SHP77 treated with DMSO at 0.1 percent for 48 hours (cell line): ENCODE measurements at places on chromosomes 3 and 15.

DNA sequence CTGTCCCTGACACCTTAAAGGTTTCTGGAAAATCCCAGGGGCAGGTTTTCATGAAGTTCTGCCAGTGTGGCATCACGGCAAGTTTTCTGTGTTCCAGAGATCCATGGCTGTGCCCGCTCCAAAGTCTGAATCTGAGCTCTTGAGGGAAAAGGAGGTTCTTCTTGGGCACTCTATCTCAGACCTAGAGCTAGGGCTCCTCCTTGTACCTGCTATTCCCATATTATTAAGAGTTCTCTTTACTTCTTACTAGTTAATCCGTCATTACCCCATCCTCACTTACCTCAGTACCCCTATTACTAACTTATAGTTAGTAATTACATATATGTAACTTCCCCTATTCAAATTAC lies 5.9 kb upstream of the TRA2B start:
- DNase-seq = no peak

GRCh38 chr3:120903221-120903620 lies 4.8 kb upstream of the STXBP5L start:
- DNase-seq = no peak

DNA sequence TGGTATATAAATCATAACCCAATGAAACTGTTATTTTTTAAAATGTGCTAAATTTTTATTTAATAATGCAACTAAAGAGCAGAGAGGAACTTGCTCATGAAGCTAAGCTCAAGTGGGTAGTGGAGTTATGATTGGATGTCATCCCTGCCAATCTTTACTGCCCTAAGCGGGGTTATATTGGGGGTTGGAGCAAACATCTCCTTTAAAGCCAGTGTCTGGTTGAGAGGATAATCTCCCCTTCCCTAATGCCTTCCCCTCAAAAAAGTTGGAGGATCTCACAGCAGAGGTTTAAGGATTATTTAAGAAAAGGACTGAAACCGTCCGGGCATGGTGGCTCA lies 32.1 kb upstream of the CLASP2 start:
- no peak for DNase-seq

GRCh38 chr3:177069514-177070329 lies 127.6 kb downstream of the TBL1XR1 start:
- no peak for DNase-seq

- DNase-seq = no peak
These were observed 53.5 kb upstream of the KPNA4 start for GRCh38 chr3:160618878-160619277.

DNA sequence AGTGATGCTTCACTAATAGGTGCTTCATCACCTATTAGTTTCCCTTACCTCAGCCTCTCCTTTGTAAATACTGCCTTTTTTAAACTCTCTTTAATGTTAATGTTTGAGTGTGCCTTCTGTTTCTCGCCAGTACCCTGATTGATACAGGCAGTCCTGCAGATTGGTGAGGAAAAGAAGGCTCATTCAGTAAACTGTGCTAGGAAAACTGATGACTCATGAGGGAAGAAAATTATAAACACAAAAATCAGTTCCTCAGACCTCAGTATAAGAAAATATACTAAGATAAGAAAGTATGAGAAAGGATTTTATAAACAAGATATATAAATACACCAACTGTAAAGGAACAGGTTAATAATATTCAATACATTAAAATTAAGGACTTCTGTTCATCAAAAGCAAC lies 54.8 kb upstream of the OXTR start:
- DNase-seq = no peak

GRCh38 chr15:92538115-92538514 lies 117.5 kb downstream of the FAM174B start:
- no peak for DNase-seq

DNA sequence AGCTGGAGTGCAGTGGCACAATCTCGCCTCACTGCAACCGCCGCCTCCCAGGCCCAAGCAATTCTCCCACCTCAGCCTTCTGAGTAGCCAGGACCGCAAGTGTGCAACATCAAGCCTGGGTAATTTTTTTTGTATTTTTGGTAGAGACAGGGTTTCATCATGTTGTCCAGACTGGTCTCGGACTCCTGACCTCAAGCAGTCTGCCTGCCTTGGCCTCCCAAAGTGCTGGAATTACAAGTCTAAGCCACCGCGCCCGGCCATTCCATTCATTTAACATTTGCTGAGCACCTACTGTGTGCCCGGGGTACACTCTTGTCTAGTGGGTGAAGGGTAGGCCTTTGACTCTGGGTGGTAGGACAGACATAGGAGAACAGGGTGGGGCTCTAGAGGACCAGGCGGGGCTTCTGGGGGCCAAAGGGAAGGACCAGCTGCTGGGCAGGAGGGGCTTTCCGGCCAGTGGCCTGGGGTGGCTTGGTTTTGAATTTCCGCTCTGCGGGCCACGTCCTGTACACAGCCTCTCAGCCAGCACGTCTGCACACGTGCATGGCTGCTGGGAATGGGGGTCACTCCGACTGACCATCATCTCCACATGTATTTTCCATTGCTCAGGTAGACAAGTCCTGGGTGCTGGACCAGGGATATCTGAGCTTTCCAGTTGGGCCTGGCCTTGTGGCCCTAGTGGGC lies 2.4 kb downstream of the SLC38A3 start:
- no peak for DNase-seq

DNA sequence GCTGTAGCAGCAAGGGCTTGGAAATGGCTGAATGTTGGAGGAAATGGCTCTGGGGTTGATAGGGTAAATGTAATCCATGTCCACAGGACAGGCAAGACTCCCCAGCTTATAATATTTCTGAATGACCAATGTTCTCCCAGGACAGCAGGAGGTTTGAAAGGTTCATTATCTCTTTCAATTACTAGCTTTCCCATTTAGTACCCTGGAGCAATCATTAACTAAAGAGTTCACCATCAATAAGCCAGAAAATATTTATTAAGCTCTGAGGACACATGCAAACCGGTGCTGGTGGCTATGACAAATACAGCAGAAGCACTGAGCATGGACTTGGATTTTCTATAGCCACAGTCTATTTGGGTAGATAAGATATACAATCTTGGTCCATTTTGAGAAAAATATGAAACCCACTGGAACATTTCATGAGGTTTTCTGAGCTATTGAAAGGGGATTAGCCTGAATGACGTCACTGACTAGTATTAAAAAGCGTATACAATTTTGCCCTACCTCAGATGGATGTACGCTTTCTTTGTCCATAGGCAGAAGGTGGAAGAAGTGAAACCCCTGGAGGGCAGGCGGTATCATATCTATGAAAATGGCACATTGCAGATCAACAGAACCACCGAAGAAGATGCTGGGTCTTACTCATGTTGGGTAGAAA lies 166.2 kb downstream of the CHL1 start:
- no peak for DNase-seq

GRCh38 chr3:65485826-65486469 lies 552.8 kb downstream of the MAGI1 start:
- no peak for DNase-seq

GRCh38 chr3:52194485-52195290 lies 3.3 kb upstream of the ALAS1 start:
- no peak for DNase-seq

- DNase-seq = no peak
These were observed 159.8 kb upstream of the NUDT16 start for GRCh38 chr3:131221731-131222130.

- DNase-seq = no peak
These were observed 144.4 kb downstream of the MYLK start for GRCh38 chr3:123739754-123740153.

DNA sequence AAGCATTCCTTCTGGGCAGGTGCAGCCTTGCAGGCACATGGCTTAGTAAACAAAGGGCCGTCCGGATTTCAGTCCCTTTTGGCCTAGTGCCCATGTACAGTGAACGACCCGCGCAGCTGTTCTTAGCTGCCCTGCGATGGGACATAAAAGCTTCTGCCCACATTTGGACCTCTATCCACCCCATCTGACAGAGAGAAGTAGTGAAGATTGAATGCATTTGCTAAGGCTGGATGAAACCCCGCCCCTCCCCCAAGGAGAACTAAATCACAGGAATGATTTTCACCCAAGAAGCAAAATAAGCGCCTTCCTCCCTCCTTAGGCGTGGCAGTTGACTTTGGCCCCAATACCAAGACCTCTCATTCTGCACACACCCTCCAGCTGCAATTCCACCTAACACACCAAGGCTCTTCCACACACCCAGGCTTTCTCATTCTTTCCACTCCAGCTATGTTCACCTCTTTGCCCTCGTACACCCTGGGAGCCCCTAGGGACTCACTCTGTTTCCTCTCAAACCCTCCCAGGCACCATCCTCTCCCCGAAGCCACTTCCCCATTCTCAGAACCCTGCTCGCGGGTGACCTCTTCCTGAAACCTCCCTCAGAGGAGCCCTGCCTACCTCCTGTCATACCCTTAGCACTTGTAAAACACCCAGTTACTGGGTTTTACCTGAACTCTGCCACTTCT lies 14.1 kb upstream of the HRH1 start:
- peak; percentile 55 for DNase-seq

DNA sequence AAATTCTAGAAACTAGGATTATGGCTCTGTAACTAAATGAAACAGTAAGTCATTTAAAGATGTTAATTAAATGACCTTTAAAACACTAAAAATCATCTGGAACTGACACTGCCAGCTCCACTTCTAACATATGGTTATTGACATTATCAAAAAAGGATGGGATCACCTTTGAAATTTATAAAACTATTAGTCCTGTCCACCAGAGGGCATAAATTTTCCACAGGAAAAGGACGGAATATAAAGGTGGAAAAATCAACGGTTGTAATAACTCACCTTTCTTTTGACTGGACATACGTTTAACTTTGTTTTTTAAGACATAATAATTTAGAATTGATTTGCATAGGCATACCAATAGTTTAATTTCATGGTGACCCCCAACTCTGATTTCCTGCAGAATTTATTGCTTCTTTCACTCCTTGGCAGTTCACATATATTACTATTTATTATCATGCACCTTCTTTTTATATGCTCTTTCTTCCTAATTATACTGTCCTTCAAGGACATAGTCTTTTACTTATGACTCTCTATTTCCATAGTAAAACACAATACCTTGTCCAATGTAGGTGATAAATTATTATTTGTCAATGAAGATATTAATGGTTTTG lies 345.7 kb downstream of the CADM2 start:
- no peak for DNase-seq

GRCh38 chr3:104879919-104880318 lies 486.8 kb upstream of the ALCAM start:
- no peak for DNase-seq

DNA sequence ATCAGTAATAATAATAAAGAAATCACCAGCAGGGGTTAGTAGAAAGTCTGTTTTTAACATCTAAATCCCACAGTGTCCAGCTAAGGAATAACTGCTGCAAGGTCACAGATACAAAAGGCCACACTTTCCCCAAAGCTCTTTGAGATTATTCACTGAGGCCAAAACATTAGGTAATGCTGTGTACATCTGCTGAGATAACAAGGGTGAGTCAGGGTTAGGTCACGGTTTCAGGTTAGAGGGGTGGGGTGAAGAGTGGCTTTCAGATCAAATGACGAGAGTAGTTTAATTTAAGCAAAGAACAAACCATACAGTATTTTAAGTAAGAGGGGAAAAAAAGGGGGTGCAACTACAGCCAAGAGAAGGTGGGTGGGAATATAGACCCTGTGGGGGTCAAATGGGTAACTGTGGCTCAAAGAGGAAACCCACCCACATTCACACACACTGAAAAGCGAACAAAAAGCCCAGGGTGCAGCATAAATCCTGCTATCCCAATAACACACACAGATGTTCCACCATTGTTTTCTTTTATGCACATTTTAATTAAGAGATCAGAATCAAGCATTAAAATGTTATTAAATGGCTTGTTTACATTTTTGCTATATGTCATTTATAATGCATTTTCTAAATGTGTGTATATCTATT lies 412.9 kb downstream of the TIGIT start:
- DNase-seq = no peak

GRCh38 chr3:47578119-47578632 lies 489 bp downstream of the CSPG5 start:
- no peak for DNase-seq

DNA sequence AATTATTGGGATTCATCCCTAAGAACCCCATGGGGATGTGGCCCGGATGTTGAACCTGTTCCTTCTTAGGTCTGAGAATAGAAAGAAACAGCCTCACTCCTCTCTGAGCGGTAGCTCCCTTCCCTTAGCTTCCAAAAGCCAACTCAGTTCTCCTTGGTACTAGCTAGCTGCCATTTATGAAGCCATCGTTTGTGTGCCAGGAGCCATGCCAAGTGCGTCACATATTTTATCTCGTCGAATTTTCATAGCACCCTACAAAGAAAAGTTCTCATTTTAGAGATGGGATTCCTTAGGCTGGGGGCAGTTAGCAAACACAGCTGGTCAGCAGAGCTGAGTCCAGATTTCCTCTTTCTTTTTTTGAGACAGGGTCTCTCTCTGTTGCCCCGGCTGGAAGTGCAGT lies 45.4 kb upstream of the GLCE start:
- DNase-seq = no peak

DNA sequence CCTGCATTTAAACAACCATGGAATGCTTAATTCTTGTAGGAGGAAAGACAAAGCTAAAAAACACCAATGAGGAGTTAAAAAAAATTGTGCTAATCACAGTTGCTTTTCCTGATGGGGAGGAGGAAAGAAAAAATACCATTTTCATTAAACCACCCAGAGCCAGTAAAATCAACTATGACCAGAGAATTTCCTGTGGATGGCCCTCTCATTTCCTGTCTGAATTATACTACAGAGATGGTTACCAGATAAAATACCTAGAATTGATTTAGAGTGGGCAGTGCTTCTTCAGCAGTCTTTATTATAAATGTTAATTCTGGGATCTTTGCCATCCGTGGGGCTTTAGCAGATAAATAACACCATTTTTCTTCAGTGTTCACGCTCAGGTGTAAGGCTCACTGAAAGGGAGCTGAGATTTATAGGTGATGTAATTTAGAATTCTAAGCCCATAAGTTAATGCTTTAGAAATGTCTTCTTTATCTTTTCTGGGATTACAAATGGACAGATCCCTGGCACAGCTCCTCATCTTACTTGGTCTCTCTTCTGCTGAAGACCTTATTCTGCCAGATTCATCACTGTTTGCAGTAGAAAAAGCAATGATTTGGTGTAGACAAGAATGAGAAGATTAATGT lies 37.9 kb downstream of the RETNLB start:
- no peak for DNase-seq

DNA sequence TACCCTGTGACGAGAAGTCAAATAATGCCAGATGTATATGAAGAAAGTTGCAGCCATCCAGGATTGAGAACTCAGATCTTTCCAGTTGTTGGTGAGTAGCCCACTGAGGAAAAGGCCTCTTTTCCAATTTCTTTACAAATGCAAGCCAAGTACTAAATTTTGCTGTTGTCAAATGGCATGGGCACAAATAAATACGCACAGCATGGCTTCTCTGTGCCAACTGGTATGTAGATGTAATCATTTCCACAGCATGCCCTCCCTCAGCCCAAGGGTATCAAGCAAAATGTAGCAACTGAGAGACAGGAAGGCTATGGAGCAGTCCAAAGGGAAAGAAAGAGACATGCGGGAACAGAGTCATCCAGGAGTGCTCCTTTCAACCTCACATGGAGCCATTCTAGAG lies 105.4 kb downstream of the FGF12 start:
- no peak for DNase-seq
